ENCODE measurements at places on chromosomes 13 and 19.

GRCh38 chr19:36392916-36393673, 14.1 kb upstream of the ZFP14 start:
- no peak for DNase-seq

DNA sequence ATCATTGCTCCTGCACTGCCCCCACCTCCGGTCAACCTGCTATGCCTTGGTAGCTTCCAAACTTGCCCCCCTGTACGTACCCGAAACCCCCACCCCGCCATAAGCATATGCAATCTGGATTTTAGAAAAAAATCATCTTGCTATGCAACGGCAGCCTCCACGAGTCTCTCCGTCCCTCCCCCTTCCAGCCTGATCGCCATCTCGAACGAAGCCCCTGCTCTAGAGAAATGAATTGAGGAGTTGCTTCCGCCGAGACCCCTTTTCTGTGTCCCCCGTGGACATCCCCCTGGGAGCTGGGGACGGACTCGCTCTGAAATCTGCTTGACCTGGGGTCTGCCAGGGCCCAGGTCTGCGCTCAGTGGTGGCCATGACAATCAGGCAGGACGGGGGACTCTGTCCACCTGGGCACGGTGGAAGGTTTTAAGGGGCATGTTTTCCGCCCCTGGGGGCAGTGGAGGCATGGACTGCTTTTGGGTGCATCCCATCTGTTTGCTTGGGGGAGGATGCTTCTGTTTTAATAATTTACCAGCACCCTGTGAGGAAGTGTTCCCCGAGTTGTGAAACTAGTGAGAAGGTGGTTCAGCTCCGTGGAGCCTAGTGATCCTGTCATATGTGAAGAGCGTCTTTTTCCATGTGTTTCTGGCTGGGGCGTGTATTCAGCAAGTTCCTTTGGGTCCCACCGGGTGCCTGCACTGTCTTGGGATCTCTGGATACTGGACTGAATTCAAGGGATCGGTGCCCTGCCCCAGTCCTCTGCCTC, 1.0 kb downstream of the KDM4B start:
- DNase-seq: no peak

DNA sequence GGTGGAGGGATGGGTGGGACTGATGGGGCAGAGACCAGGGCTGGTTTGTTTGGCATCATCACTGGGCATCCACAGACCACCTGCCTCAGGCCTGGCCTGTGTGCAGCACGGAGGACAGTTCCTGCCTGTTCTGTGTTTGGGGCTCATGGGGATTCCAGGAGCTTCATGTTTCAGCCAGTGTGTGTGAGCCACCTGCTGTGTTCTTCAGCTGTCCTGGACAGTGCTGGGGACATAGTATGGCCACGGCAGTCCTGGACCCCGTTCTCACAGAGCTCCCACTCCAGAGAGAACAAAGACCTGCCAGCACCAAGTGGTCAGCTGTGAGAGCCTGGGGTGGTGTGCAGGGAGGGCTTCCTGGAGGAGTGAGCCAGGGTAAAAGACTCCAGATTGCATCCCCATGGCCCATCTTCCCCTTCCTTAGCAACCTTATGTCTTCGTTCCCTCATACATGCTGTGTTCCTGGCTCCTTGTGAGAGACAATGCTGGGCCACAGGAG, 2.0 kb upstream of the CCDC97 start:
- no peak for DNase-seq

DNA sequence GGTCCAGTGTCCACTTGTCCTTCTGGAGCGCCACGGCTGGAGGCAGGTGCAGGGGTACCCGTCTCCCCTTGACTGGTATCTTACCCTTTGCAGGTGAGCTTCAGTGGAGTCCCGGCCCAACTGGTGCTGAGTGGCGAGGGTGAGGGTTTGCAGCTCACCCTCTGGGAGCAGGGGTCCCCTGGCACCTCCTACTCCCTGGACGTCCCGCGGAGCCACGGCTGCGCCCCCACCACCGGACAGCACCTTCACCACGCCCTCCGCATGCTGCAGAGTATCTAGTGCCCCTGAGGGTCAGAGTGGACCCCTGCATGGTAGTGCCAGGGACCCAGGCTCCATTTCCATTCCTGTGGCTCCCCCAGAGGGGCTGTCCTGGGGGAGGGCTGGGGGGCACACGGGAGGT, 11.1 kb downstream of the PLK5 start:
- DNase-seq: no peak

DNA sequence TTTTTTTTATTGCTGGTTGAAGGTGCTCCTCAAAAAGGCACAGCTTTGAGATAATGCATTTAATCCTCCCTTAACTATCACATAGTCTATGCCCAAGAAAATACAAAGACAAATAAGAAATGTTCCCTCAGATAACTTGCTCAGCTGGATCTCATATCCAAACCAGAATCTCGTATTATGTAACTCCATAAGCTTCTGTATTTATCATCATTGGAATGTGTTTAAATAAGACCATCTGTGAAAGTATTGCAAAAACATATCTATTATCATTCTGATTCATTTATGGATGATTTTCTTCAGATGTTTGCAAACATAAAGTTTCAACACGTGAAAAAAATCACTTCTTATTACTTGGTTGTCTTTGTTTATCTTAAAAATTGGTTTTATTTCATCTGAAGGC, 190.9 kb downstream of the IRS2 start:
- no peak for DNase-seq

GRCh38 chr19:48826606-48827020, 9.7 kb downstream of the HSD17B14 start:
- no peak for DNase-seq

- DNase-seq: no peak
These were observed 18.0 kb downstream of the TCF3 start for GRCh38 chr19:1634242-1634937.

DNA sequence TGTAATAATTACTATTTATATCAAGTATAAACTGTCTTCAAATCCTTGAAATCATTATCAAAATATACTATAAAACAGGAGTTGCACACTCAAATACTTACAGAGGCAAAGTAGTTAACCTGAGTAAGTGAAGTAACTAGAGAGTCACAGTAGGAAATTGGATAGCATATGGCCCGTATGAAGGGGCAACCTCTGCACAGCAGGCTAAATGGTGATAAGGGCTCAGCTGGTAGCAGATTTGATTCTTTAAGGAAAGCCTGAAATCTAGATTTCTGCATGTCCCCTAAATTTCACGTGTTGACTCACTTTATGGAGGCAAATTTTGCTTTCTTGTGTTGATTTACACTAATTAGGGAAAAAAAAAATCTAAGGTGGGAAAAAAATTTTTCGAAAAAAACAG, 46.4 kb downstream of the STOML3 start:
- DNase-seq: no peak

DNA sequence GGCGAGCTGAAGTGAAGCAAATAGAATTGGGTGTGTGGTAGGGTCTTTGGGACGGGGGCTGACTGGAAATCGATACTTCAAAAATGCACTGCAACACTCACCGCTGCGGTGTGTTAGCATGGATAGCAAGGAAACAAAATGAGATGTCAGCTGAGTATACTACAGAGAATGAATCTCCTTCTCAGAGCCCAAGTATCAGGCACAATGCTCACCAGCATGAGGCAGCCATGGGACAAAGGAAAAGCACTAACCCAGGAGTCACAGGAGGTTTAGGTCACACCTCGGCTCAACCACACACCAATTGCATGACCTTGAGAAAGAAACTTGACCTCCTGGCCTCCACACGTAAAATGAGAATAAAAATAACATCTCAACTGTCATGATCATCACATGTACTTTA, 74.0 kb downstream of the FAM216B start:
- no peak for DNase-seq

GRCh38 chr13:31912647-31913401, 118.8 kb upstream of the FRY start:
- no peak for DNase-seq

GRCh38 chr13:86585835-86586234, 786.6 kb upstream of the SLITRK6 start:
- no peak for DNase-seq

DNA sequence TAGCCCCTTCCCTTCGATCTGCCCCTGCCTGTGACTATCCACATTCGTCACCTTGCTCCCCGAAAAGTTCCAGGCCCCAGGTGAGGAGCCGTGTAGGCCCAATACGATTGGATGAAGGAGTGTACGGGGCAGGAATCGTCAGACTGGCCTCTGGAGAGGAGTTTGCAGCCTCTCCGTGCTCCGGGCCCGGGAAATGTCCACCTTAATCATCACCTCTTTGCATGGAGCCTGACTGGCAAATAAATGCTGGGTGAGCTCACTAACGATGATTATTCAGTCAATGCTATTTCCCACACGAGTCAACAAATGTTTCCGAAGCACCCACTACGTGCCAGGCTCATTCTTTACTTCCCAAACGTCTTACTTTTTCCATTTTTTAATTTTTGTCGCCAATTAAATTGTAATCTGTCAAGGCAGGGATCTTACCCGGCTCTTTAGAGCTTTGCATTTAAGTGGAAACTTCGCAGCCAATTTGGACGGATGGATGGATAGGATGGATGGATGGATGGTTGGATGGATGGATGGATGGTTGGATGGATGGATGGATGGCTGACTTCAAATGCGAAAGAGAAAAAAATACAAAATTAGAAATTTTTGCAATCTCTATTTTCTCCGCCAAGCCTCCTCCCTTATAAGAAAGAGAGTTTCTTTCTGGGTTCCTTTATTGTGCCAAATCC, 45.8 kb downstream of the TGDS start:
- DNase-seq: no peak

GRCh38 chr19:5126498-5127223, 157.7 kb downstream of the KDM4B start:
- peak; percentile 61 for DNase-seq

GRCh38 chr19:42269478-42270345, 660 bp downstream of the CIC start:
- DNase-seq: no peak

GRCh38 chr19:14632286-14632685, 42.4 kb downstream of the ADGRE3 start:
- peak; percentile 13 for DNase-seq

GRCh38 chr13:96581741-96582140, 412.5 kb downstream of the OXGR1 start:
- DNase-seq: no peak

- no peak for DNase-seq
These were observed 73.6 kb downstream of the SIPA1L3 start for GRCh38 chr19:37980419-37981170.

GRCh38 chr13:41603917-41604316, 146.6 kb downstream of the RGCC start:
- DNase-seq: no peak

GRCh38 chr13:29846475-29847256, 3.8 kb downstream of the UBL3 start:
- no peak for DNase-seq

DNA sequence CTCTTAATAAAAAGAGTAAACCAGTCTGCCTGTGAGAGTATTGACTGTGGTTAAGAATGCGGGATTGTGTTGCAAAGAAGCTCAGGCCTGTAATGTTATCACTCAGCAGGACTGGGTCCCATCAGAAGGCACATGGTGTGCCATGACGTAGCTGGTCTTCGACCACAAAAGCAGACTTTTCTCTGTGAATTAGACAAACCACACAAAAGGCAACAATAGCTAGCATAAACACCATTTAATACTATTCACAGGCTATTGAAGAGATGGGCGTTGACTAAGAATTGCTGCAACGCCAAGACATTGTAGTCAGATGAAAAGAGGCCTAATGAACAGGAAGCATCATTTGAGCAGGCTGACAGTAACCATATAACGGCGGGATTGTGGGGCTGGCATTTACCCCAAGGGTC, 235.6 kb upstream of the SOX21 start:
- DNase-seq: no peak

DNA sequence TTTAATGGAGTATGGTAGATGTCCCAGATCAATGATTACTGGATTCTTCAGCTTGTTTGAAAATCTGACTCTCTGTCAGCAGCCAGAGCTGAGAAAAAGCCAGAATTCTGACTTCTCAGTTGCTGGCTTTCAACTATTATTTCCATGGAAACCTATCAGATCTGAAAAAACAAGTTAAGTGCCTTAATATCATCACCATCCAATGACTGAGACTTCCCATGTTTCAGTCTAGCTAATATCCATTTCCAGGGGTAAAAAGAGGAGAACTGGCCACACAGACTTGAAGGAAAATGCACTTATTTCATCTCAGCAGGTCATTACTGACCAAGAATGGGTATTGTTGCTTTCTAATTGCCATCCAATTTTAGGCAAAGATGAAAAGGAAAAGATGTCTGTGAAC, 75.2 kb downstream of the TNFSF11 start:
- DNase-seq: no peak

DNA sequence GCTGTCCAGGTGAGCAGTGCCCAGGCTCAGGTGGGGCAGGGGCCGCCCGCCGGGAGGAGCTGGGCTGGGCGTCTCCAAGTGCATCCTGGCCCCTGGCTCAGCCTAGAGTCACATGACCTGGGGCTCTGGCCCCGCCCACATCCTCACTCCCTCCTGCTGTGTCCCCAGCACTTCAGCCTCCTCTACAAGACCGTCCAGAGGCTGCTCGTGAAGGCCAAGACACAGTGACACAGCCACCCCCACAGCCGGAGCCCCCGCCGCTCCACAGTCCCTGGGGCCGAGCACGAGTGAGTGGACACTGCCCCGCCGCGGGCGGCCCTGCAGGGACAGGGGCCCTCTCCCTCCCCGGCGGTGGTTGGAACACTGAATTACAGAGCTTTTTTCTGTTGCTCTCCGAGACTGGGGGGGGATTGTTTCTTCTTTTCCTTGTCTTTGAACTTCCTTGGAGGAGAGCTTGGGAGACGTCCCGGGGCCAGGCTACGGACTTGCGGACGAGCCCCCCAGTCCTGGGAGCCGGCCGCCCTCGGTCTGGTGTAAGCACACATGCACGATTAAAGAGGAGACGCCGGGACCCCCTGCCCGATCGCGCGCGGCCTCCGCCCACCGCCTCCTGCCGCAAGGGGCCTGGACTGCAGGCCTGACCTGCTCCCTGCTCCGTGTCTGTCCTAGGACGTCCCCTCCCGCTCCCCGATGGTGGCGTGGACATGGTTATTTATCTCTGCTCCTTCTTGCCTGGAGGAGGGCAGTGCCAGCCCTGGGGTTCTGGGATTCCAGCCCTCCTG, 16.8 kb upstream of the CELF5 start:
- DNase-seq: no peak

- no peak for DNase-seq
These were observed 5.0 kb downstream of the ZNF44 start for GRCh38 chr19:12289790-12290065.

- no peak for DNase-seq
These were observed 41.0 kb downstream of the RFX2 start for GRCh38 chr19:6069268-6069791.

GRCh38 chr19:47476438-47476972, 4.8 kb upstream of the SLC8A2 start:
- DNase-seq: no peak

GRCh38 chr13:52894413-52894812, 46.0 kb upstream of the PCDH8 start:
- no peak for DNase-seq

DNA sequence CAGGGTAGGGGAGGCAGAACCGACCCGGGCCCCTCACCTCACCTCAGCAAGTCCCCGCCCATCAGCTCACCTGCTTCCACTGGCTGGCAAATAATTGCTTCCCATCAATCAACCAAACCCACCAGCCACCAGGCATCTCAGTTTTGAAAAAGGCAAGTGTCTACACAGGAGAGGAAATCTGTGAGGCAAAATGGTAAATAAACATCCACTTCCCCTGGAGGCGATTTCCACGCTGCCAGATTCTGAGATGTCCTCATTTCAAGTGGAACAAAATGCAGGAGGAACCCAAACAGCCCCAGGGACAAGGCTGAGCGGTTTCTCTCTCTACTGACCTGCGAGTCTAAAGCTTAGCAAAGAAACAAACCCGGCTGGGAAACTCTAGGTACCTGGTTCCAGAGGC, 117.5 kb downstream of the CRYL1 start:
- DNase-seq: no peak
